ENCODE measurements at places on chromosomes 7 and 10.

- no peak for DNase-seq
Observed at GRCh38 chr7:43588477-43589132, 5.7 kb downstream of the STK17A start.

DNA sequence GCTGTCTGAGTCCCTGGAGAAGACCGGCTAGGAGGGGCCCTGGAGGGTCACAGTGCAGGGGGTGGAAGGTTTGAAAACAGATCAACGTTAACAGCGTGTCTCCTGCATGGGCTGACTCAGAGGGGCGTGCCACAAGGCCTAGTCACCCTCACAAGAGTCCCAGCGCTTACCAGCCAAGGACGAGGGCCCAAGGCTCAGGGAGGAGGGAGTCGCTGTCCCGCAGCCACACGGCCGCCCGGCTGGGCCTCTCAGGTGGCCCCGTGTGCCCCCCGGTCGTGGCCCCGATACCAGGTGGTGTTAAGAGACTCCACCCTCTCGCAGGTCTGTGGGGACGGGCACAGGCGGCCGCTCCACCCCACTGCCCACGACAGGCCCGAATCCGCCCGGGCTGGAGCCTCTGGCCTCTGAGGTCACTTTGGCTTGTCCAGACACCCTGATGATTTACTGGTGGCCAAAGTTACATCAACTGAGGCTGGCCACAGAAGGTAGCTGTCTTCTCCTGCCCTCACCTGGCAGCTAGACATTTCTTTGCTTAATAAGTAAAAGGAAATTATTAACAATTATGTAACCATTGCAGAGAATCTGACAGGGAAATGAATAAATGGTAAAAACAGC, 34.0 kb downstream of the FAM20C start:
- DNase-seq = no peak

- DNase-seq = no peak
Observed at GRCh38 chr10:13617116-13617515, 30.4 kb downstream of the PRPF18 start.

- no peak for DNase-seq
Observed at GRCh38 chr7:120799813-120800475, 58.0 kb downstream of the TSPAN12 start.

DNA sequence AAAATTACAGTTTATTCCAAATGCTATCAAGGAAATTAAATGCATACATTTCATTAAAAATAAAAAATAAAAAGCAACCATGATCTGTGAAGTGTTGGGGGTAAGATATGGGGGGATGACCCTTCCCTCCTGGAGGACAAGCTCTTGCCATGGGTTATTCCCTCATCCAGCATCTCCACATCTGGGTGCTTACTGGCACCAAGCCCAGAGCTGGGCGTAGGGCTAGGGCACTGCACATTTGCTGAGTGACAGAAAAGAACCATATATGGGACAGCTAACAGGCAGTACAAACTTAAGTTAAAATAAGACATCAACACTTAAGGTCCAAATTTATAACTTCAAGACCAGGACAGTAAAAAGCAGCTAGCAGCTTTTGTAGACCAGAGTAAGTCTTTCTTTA, 10.2 kb downstream of the CCDC6 start:
- DNase-seq = no peak

- DNase-seq = no peak
Observed at GRCh38 chr7:101795461-101795860, 22.0 kb upstream of the CUX1 start.

GRCh38 chr7:112001091-112001826, 204.9 kb downstream of the DOCK4 start:
- no peak for DNase-seq

DNA sequence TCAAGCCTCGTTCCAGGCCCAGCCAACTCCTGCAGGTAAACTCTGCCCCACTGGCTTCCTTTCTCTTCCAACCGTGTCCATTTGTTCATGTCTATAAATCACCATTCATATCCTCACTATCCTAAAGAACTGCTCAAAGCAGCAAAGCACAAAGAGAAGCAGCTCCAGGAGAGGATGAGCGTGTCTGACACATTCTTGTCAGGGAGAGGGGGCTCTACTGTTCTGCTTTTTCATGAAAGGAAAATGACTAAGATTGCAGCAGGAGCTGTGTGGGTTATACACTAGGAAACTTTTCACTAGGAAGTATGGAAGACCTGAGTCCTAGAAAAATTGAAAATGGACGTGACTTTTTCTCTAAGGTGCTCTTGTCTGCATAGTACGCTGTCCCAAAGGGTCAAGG, 16.7 kb downstream of the AGFG2 start:
- no peak for DNase-seq

- no peak for DNase-seq
Observed at GRCh38 chr10:113139699-113140098, 189.7 kb downstream of the TCF7L2 start.

DNA sequence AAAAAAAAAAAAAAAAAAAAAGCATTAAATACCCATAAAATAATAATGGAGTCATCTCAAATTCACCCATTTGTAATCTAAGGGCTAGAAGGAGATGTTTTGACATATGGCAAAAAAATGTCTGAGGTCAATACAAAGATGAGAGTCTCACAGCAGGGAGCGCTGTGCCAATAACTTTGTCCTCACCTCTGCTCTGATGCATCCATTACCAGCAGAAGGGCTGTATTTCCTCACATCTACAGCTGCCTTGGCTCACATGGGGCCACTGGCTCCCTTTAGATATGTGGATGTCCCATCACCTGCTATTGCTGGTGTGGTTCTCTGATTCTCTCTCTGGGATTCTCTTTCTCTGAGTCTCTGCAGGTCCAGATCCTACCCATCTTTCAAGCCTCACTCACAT, 90.3 kb upstream of the FAM133B start:
- DNase-seq = no peak

GRCh38 chr7:68269405-68269804, 1272.8 kb downstream of the TYW1 start:
- no peak for DNase-seq

- no peak for DNase-seq
Observed at GRCh38 chr10:19817231-19817933, 1.1 kb downstream of the PLXDC2 start.

DNA sequence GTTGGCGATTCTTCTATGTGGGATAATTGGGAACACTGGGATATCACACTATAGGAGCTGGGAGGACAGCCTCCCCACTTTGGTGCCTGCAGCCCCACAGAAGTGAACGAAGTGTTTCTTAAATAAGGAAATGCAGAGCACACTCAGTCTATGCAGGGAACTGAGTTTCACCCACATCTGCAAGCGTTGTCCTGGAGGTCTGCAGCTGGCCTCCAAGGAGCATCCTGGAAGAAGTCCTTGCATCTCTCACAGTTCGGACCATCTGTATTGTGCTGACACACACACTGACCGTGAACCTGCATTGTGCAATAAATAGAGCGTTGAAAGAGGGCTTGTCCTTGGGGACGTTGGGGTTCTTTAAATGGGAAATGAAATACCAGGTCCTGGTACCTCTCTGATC, 25.8 kb downstream of the LAMB4 start:
- no peak for DNase-seq

- DNase-seq = no peak
Observed at GRCh38 chr7:132131196-132131595, 445.1 kb downstream of the PLXNA4 start.

DNA sequence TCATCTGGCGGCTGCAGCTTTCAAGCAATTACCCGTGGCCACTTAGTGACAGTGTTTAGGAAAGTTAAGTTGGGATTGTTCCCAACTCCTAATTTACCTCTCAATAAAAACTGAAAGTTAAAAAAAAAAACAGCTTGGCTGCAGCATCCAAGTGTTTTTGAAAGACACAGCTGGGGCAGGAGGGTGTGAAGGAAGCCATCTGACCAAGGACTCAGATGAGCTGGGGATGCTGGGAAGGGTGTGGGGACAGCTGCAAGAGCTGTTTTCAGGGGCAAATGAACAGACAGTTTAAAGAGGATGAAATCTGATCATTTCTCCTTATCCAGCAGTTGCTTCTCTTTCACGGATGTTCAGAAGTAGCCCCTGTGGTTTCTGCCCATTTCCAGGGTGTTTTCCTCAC, 129.2 kb upstream of the CDCA7L start:
- DNase-seq = no peak

Measured in stimulated activated CD4-positive, alpha-beta T cell treated with anti-CD3 and anti-CD28 coated beads, Interleukin-4, amount 100 ng/mL, for 48 hours (primary cell).